ENCODE measurements at places on chromosomes 7 and 10.

GRCh38 chr10:132273304-132273944, 34.3 kb downstream of the STK32C start:
- DNase-seq = no peak

- DNase-seq = no peak
Observed at GRCh38 chr7:8817448-8818036, 384.1 kb downstream of the NXPH1 start.

DNA sequence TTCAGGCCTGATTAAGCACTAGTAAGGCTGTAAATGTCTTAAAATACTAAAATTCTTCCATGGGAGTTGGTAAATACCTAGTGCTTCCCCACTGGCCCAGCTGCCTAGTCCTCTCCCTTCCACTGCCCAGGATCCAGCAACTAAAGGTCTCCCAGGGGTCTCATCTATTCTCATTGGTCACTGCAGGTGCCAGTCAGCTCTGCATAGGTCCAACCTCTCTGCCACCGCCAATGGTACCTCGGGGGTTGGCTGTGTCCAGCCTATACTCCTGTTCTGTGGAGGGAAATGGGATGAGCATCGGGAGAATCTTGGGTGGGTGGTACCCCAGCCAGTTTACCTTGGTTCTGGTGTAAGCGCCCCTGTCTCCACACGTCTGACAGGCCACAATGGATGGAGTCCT, 6.1 kb upstream of the CREB5 start:
- DNase-seq = no peak

DNA sequence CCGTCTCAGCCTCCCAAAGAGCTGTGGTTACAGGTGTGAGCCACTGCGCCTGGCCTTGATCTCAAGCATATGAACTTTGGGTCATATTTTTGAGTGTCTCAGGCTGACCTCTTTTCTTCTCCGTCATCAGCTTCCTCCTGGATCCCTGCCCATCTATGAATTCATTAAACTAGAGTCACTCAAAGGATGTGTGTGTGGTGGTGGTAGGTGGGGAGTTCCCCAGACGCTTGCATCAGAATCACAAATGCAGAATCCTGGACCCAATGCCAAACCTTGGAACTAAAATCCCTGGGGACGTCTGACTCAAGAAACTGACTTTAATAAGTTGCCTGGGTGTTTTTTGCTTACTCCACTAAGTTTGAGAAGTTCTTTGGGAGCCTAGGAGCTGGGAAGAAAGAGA, 6.7 kb upstream of the CREB5 start:
- DNase-seq = no peak

DNA sequence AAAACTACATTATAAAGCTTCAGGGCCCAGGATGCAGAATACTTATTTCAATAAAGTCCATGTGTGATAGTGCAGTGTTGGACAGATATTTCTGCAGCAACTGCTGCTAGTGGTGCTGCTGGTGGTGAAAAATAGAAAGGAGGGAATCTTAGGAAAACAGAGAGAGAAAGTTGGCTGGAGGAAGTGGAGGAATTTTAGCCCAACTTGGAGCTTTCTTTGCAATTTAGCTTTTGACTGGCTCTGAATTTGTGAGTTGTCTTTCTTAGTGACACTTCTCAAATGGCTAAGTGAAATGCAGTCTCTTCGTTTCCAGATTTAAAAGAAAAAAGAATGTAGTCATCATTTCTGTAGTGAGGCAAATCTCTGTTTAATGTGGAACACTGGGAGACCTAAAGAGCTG, 45.4 kb downstream of the GPR158 start:
- DNase-seq = no peak

DNA sequence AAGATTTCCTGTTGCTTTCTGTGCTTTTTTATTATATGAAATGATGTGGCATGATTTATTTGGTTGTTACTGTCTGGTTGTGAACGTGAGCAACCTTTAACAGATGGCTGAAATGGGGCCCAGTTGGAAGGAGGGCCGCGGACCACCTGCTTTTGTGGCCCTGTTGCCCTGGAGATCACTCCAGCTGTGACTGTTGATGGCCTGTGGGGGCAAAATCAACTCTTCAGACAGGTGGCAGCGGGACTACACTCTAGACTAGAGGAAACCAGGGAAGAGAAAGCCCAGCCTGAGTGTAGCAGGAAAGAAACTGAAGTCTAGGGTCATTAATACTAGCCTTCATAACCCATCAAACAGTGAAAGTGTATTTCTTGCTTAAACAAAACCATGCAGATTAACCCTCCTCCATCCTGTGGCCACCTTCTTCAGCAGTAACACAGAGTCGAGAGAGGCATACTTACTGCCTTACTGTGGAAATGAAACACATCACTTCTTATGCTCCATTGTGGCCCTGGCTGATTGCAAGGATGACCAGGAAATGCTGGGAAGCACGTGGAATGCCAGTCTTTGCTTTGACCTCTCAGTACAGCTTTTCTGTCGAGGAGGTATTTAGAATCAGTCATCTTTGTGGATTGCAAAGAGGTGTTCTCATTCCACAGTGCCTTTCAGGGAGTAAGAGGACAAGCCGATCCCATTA, 80.5 kb downstream of the CCNY start:
- DNase-seq = no peak

- no peak for DNase-seq
Observed at GRCh38 chr7:76386691-76387260, 22.7 kb downstream of the SSC4D start.

DNA sequence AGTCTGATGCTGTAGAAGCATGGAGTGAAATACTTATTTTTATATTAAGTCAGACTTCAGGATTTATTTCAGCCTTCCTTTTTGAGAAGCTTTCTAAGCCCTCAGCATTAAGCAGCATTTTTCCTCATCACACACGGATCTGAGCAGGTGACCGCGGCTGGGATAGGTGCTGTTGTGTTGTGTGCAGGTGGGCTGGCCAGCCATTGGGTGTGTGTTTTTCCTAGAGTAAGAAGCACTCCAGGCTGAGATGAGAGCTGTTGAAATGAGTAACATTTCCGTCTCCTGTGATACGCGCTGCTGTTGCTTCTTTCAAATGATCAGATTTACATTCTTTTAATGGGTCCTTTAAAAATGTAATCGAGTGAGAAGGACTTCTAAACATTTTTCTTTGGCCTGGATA, 63.9 kb downstream of the INSYN2A start:
- DNase-seq = no peak

Data from nucleus accumbens (tissue), 56 donors.